NCI-H187 treated with DMSO at 0.1 percent for 48 hours (cell line): ENCODE measurements at places on chromosomes 5 and 9.

- no peak for DNase-seq
Measured at GRCh38 chr9:77384406-77384805, 207.1 kb downstream of the VPS13A start.

DNA sequence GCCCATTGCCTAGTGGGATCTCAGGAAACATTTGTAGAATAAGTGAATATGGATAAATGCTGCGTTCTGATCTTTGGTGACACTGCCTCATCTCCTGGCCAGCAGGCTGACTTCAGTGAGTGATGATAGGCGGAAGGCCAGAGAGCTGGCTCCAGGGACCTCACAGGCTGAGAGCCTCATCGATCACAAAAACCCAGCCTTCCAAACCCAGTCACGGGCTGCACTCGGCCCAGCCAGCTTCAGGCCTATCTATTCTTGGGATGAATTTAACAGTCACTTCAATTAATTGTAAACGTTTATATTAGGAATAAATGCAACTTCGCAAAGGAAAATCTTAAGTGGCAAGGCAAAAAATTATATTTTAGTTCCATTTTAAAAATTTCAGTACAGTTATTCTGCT, 201.6 kb downstream of the IRX2 start:
- DNase-seq: no peak

GRCh38 chr9:93099551-93100275, 3.7 kb downstream of the CARD19 start:
- DNase-seq: no peak

- no peak for DNase-seq
Measured at GRCh38 chr9:38066197-38066913, 2.7 kb downstream of the SHB start.

GRCh38 chr9:13352451-13352979, 73.0 kb upstream of the MPDZ start:
- no peak for DNase-seq

DNA sequence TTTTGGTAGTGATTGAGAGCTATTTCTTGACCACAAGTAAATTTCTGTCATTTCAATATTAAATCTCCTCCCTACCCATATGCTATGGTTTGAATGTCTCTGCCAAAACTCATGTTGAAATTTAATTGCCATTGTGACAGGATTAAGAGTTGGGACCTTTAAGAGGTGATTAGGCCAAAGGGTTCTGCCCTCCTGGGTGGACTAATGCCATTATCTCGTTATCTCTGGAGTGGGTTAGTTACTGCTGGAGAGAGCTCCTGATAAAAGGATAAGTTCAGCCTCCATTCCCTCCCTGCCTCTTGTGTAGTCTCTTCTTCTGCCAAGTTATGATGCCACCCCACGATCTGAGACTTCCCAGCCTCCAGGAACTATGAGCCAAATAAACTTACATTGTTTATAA, 3.6 kb upstream of the DRD1 start:
- DNase-seq: no peak

DNA sequence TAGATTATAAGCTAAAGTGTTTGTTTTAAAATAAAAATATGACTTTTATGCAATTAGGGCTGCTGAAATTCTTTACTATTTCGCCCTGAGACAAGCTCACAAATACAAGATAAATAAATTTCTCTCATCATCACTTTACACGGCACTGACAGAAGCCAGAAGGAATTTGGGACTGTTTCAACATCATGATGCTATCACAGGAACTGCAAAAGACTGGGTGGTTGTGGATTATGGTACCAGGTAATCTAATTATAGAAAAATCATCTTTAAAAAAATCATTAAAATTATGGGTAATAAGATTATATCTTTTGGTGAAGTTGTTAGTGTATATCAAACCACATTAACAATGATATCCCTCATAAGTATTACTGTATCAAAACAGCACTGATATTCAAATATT, 95.0 kb downstream of the MAN2A1 start:
- no peak for DNase-seq

- no peak for DNase-seq
Measured at GRCh38 chr5:169706758-169707450, 69.8 kb downstream of the DOCK2 start.
